Cardiac septum (tissue), 1 donor: ENCODE measurements at places on chromosomes 12 and 14. TPM values are rescaled to one million over a fixed set of nuclear protein-coding genes. Genes with fewer than 3 reads are reported as not detected.

TMEM119 gene
- total RNA-seq, result 3.4 TPM

- DNase-seq, result no peak
Measured at GRCh38 chr12:108603743-108604142, 5.9 kb upstream of the TMEM119 start.

DNA sequence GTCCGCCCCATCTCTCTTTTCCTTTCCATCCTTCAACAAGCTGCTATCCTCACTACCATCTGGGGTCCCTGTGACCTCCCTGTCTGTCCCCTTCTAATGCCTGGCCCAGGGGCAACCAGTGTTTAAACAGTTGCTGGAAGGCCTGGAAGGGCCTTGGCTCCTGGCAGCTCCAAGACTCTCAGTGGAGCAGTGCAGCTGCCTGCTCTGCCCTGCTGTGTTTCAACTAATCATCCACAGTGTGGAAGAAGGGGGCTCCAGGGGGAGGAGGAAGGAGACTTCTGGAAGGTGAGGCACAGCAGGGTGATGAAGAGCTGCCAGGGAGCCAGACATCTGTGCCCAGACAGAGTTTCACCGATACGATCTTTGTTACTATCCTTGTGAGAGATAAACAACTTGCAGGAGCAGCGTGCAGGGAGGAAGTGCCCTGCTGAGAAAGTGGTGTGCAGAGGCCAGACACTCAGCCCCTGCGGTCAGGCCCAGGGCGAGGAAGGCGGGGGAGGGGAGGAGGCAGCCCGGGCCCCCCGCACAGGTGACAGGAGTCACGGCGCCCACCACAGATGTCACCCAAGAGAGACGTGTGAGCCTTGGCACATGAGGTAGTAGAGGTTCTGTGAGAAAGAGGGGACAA is 1061.8 kb downstream of the BCL11B start:
- DNase-seq, result no peak

- DNase-seq, result no peak
Measured at GRCh38 chr14:46322076-46322475, 329.5 kb downstream of the RPL10L start.

FGF6 gene
- not detected for total RNA-seq

PLEKHH1 gene
- 2.6 TPM for total RNA-seq

GRCh38 chr14:67392123-67392522 is 19.8 kb downstream of the PLEK2 start:
- DNase-seq, result no peak

CDH24 gene
- total RNA-seq, result 2.6 TPM

GRCh38 chr14:30115756-30116155 is 188.1 kb upstream of the PRKD1 start:
- DNase-seq, result no peak

GRCh38 chr12:8127138-8127537 is 3.7 kb downstream of the CLEC4A start:
- DNase-seq, result no peak

DNA sequence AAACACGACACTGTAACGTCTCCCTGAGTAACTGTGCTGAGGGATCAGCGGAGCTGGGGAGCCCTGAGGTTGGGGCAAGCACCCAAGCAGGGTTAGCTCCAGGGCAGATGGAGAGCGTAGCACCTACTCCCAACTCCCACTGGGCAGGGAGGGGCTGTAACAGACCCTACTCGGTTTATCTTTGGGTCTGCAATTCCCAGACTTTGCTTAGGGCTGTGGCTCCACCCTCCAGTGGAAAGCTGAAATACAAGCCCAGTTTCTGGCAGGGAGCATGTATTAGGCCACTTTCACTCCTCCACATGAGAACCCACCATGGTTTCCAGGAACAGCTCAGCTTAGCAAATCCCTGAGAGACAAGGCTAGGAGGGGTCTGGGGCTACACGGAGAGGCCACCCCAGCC is 17.3 kb upstream of the TC2N start:
- DNase-seq, result no peak

DNA sequence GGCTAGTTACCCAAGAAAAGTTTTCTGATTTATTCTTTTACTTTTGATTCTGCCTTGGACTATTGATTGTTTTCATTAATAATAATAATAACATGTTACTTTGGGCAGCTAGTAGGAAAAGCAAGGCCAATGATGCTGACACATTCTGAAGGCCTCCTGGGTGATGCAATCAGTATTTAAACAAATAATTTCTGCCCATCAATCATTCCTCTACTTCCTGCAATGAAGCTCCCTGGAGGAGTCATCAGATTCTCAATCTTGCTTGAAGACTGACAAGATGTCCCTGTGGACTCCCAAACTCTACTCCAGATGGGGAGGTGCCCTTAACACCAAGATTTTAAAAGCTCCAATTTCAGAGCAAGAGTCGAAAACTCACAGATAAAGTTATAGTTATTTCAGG is at the start of gene SPX:
Gene SPX (plus strand): TSS at position 244 of the 400 bp plus-strand sequence. CDS start 177 bp downstream, outside the sequence.
- no peak for DNase-seq

NTF3 gene
- total RNA-seq, result 0.70 TPM
